ENCODE measurements at places on chromosomes 6 and 20. TPM values are rescaled to one million over a fixed set of nuclear protein-coding genes. Genes with fewer than 3 reads are reported as not detected.

Gene HECA
- total RNA-seq: 8.1 TPM

Gene LINC00237
- 0.78 TPM for total RNA-seq

Gene NOX3
- 0.09 TPM for total RNA-seq

Gene HLA-DRA
- total RNA-seq: 2.8 TPM

Gene EYS
- 0.18 TPM for total RNA-seq

Gene C20orf96
- total RNA-seq: 30.3 TPM

Gene RUNX2
- 0.28 TPM for total RNA-seq

DNA sequence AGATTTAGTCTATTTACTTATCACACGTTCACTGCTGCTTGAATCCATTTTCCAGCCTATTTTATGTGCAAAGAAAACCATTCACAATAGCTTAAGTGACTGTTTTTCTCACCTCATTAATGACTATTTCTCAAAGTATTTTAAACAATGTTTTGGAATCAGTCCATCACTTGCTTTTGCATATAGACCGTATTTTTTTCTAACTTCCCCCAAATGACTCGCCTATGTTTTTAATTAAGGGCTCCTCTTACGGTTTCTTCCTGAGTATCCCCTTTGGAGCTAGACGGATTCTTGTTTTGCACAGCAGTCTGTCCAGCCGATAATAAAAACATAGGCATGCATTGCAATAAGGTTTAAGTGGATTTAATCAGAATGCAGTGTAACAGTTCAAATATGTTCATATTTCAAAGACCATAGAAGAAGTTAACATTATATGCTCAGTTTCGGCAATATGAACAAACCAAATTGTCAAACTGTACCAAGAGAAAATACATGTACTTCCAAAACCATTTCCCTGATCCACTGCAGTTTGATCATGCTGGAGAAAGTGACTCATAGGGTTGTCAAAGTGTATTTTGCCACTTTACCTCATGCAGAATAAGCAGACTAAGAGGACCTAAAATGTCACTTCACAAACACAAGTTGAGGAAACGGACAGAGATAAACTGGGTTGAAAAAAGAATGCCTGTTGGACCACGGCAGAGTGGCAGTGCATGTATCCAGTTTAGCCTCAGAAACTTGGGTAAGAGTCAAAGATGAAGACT is 66.4 kb downstream of the HMGN3 start:
- DNase-seq: no peak

DNA sequence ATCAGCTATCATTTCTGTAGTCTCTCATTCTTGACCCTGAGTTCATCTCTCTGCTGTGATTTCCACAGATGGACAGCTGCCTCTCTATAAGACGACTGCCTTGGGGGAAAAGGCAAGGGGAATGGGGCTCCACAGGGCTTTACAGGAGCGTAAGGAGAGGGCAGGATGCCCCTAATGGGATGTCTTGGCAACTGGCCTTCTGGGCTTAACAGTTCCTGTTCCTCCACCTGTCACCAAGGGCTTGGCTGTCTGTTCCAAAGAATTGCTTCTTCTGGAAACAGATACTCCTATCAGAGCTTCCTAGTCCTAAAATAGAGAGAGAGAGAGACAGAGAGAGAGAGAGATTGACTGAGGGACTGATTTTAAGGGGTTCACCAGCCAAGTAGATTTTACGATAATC is 181.9 kb downstream of the TMEM200A start:
- no peak for DNase-seq

GRCh38 chr6:41430875-41431274 is 95.5 kb downstream of the NCR2 start:
- no peak for DNase-seq

DNA sequence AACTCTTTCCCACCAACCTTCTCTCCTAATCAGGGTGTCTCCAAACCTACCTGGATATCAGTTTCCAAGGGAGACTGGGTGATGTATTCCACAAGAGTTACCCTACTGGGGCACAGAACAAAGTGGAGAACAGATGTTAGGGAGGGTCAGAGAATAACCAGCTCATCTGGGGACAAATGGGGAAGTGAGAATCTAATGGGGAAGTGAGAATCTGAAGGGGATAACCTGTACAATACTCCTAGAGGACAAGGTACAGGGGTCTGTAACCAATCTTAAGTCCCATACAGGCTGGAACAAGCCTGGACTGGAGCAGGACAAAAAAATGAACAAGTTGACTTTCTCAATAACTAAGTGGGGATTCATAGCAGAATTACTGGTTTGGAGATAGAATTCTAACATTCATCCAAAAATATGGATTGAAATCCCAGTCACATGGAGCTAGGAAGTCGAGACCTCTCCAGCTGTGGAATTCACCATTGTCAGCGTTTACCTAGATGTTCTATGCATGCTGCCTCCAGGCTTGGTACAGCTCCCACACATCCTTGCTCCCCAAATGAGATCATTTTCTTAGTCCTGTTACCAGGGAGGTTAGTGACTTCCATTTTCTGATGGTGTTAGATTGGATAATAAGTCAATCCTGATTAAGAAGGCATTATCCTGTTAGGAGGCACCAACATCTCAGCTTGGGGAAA is 214.8 kb upstream of the MOCS1 start:
- no peak for DNase-seq

DNA sequence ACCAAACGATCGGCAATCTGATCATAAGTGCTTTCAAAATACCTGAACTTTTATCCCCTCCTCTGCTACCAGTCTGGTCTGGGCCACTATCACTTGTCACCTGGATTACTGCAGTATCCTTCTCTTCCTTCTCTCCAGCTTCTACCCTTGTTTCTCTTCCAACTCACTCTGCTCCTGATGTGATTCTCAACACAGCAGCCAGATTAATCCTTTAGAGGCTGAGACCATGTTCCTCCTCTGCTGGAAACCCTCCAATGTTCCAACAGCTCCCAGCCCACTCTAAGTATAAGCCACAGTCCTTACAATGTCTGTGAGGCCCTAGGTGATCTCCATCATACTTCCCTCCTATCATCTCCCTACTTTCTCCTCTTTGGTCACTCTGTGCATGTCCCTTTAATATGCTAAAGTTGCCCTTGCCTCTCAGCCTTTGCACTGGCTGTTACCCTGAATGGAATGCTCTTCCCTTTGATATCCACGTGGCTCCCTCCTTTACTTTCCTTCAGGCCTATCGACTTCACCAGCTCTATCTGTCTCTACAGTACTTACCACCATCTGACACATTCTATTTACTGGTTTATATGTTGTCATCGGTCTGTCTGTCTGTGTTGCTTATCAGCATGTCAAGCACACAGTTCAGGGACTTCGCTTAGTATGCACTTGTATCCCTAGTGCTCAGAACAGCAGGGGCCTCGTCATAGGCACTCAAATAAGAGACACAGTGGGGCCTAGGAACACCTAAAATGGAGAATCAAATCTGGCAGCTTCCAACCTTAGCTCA is 35.0 kb upstream of the RNF24 start:
- DNase-seq: no peak

DNA sequence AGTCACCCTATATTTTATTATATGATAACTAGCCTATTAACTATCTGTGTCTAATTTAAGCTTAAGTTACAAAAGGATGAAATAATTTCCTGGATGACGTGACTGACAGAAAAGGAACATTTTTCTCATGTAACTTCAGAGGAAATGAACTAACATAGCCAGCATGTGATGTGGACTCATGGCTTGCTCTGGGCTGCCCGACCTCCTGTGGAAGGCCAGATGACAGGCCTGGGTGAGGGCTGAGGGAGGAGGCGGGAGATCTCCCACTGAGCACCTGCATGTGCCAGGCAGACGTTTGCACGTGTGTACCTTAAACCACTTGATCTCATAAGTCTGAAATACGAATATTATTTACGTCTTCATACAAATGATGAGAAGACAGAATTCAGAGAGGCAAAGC is 321.1 kb downstream of the SYNE1 start:
- DNase-seq: no peak

DNA sequence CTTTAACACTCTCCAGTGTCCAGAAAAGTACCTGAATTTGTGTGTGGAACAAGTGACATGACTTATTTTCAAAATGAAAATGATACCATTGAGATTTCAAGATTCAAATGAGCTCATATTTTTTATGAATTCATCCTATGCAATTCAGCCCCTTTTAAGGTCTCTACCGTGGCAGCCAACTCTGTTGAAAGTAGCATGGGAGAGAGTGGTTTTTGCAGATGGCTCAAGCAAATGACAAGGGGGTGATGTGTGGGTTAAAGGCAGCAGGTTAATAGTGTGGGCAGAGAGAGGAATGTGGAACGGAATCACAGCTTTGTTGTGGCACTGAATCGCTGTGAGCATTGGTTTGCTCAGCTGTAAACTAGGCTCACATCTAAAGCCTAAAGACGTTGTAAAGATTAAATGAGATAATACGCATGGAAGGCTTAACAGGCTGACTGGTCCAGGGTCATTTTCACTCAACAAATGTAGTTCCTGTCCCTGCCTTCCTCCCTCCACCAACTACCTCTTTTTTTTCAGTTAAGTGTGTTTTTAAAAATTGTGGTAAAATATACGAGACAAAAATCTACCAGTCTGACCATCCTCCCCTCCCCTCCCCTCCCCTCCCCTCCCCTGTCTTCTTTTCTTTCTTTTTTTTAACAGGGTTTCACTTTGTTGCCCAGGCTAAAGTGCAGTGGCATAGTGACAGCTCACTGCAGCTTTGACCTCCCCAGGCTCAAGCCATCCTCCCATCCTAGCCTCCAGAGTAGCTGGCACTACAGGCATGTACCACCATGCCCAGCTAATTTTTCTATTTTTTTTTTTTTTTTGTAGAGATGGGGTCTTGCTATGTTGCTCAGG is 114.7 kb upstream of the ZNF217 start:
- no peak for DNase-seq

GRCh38 chr6:53926505-53926904 is 131.7 kb downstream of the LRRC1 start:
- DNase-seq: no peak

- DNase-seq: no peak
Measured at GRCh38 chr6:168156742-168157265, 77.8 kb upstream of the FRMD1 start.

- DNase-seq: no peak
Measured at GRCh38 chr6:121838842-121839241, 403.4 kb downstream of the GJA1 start.

- DNase-seq: no peak
Measured at GRCh38 chr20:12627485-12627884, 381.3 kb upstream of the SPTLC3 start.

DNA sequence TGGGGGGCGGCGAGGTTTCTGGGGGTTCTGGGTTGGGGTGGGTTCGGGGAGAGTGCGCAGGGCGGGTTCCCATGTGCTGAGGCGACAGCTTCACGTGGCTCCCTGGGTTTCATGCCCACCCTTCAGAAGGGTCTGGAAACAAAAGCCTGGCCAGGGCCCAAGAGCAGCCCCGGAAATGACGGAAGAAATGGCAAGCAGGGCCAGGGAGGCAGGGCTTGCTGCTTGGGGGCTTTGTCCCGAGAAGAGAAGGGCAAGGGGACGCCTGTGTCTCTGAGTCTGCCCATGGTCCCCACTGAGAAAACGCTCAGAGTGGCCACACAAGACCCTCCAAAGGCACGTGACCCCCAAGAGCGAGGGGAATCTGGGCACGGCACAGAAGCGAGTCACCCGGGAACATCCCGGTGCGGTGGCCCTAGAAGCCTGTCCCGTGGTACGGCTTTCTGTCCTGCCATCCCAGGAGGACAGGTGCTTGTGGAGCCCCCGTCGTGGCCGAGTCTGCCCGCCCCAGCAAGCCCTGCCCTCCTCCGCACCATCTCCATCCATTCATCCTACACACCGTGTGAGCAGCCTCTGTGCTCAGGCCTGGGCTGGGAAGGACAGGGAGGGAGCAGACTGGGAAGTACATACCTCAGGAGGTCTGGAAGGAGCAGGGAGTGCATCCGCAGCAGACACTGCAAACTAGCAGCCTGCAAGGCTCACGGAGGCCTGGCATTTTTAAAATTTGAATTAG is 9.0 kb downstream of the NPEPL1 start:
- DNase-seq: peak; percentile 12

- no peak for DNase-seq
Measured at GRCh38 chr20:1844325-1845162, 50.7 kb upstream of the SIRPA start.

DNA sequence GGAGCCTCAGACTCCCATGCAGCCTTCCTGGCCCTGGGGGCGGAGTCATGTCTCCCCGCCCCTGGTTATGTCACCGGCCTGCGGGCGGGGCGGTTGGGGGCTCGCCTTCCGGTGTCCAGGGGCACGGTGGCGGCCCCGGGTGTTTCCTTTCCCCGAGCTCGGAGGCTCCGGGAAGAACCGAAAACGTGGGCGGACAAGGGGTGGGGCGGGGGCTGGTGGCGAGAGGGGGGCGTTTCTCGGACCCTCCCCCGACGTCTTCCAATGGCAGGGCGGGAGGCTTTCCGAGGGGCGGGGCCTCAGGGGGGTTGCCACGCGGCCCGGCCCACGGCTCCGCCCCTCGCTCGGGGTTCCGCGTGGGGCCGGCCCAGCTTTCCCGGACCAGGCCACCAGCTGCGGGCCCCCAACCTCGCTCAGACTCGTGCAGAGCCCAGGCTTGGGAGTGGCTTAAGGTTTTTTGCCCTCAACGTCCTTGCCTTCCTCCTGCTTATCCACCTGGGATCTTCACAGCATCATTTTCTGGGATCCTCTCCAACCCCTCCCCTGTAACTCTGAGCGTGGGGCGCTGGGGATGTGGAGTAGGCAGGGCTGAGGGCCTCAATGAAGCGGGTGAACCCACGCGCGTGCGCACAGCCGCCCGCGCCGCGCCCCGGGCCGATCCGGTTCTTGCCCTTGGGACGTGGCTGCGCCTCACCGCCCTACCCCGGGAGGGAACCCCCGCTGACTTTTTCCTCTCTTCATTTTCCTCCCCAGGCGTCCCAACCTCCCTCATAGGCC is 2.1 kb upstream of the NRN1 start:
- peak; percentile 83 for DNase-seq

DNA sequence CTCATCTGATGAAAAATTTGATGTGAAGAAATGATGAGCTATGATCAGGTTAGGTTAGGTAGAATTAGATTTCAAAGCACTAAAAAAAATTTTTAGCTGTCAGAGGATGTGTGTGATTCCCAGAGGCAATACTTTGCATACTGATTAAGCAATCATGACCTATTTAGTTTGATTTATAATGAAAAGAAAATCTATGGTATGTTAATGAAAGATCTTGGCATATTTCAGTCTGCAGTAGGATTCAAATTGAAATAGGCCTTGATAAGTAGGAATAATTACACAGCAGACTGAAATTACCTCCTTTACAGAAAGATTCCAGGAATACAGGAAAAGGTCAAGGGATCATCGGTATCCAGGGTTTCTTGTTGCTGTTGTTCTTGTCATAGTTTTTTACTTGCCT is 69.3 kb downstream of the HDDC2 start:
- DNase-seq: no peak
